ENCODE measurements at places on chromosomes 3 and 15.

GRCh38 chr3:39376959-39377634 lies 6.1 kb upstream of the SLC25A38 start:
- DNase-seq, result no peak

DNA sequence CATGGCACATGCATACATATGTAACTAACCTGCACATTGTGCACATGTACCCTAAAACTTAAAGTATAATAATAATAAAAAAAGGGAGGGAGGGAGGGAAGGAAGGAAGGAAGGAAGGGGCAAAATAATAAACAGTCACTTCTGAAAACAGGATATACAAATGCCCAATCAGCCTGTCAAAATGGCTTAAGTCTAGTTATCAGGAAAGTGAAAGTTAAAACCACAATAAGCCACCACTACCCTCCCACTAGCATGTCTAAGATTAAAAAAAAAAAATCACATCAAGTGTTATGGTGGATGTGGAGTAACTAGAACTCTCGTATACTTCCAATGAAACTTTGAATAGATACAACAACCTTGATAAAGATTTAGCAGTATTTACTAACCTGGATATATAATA lies 145.6 kb upstream of the GMNC start:
- no peak for DNase-seq

GRCh38 chr15:76217029-76217881 lies 94.0 kb downstream of the ETFA start:
- DNase-seq, result no peak

GRCh38 chr3:27675287-27675686 lies 46.8 kb downstream of the EOMES start:
- peak; percentile 78 for DNase-seq

- no peak for DNase-seq
Measured at GRCh38 chr3:129793319-129793718, 100.2 kb downstream of the TMCC1 start.

GRCh38 chr3:111621535-111621934 lies 26.4 kb upstream of the ZBED2 start:
- DNase-seq, result no peak

DNA sequence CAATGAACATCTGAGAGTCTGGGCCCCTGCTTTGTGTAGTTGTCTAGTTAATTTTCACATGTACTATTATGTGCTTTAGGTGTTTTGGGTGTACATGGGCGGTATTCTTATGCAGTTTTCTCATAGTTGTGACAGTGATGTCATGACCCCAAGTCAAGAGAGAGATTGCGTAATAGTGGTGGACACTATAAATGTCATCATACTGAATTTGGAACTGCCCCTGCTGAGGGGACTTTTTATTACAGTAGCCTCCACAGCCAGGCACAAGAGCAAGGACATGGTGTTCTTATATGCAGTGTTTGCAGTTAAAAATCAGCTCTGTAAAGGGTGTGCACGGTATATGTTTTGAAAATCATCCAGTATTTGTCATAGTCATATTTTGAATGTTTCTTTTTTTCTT lies 29.5 kb downstream of the ABHD2 start:
- no peak for DNase-seq

Data from skeletal muscle cell (primary cell).